Hematopoietic multipotent progenitor cell treated with erythropoietin and hydrocortisone succinate and interleukin-3 and kit ligand, for 6 days (in vitro differentiated cells): ENCODE measurements at places on chromosomes 7 and 10.

GRCh38 chr7:87518735-87519134 is 43.3 kb upstream of the ABCB4 start:
- DNase-seq = no peak

DNA sequence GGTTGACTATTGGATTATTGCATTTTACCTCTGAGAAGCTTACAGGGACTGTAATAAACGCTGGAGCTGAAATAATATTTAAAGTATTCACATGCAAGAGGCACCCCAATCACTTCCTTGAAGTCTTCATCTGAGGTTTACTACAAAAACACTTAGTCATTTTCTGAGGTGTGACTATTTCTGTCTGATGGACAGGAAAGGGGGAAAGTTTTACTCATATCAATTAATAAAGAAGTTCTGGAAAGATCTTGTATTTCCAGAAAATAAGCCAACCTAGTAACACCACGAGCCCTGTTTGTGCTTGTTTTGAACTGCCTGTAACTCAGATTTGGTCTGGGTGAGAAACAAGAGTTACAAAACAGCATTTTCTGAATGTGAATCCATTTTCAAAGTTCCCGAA is 63.9 kb upstream of the PRKCQ start:
- no peak for DNase-seq

- no peak for DNase-seq
Measured at GRCh38 chr10:101133489-101134298, 2.6 kb downstream of the TLX1 start.

- DNase-seq = no peak
Measured at GRCh38 chr10:113982769-113983168, 60.9 kb upstream of the ADRB1 start.

GRCh38 chr7:150567871-150568301 is 696 bp downstream of the GIMAP4 start:
- DNase-seq = no peak

GRCh38 chr7:99252166-99252895 is 20.3 kb upstream of the MYH16 start:
- DNase-seq = no peak

- DNase-seq = peak; percentile 59
Measured at GRCh38 chr7:104160375-104160774, 47.4 kb downstream of the ORC5 start.

- DNase-seq = peak; percentile 72
Measured at GRCh38 chr10:32938554-32939061, 19.4 kb downstream of the ITGB1 start.

- DNase-seq = peak; percentile 33
Measured at GRCh38 chr10:102281102-102281487, 35.8 kb downstream of the GBF1 start.

GRCh38 chr10:10432296-10433035 is 585.2 kb upstream of the CELF2 start:
- no peak for DNase-seq

DNA sequence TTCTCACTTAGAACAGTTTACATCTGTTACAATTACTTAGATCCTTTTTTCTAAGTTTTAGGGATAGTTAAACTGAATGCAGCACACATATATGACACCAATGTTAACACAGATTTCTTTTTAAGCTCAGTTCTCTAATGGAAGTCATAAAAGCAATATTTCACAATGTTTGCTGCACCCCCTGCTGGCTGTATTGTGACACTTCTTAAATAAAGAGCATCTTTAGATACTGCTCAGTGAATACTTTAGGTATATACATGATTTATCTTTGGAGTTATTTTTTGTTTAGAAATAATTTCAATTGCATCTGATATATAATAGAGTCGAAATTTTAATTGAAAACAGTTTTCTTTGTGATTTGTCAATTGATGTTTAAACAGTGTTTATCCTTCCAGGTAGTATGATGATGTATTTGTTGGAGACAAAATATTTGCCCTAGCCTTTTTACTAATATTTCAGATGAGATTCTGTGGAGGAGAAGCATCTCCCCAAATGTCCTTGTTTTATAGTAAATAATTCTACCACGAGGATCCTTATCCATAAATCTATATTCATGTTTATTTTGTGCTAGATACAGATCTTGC is 174.4 kb downstream of the ST7 start:
- peak; percentile 88 for DNase-seq

- no peak for DNase-seq
Measured at GRCh38 chr10:62903828-62904227, 87.7 kb upstream of the EGR2 start.

DNA sequence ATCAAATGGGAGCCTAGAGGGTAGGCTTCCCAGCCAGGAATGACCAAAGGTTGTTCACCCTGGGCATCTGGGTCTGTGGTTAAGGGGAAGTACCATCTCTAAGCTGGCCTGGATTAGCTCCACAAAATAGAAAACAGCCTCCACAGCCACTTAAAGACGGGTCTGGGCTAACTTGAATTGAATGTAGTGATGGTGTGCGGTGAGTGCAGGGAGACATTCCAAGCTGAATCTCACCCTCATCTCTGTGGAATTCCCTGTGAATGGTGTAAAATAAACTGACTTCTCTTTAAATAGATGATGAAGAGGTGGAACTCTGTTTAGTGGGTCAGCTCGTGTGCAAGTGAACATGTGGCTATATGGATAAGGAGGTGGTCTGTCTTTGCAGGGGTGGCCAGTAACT is 251.0 kb downstream of the DYNC1I1 start:
- DNase-seq = no peak

DNA sequence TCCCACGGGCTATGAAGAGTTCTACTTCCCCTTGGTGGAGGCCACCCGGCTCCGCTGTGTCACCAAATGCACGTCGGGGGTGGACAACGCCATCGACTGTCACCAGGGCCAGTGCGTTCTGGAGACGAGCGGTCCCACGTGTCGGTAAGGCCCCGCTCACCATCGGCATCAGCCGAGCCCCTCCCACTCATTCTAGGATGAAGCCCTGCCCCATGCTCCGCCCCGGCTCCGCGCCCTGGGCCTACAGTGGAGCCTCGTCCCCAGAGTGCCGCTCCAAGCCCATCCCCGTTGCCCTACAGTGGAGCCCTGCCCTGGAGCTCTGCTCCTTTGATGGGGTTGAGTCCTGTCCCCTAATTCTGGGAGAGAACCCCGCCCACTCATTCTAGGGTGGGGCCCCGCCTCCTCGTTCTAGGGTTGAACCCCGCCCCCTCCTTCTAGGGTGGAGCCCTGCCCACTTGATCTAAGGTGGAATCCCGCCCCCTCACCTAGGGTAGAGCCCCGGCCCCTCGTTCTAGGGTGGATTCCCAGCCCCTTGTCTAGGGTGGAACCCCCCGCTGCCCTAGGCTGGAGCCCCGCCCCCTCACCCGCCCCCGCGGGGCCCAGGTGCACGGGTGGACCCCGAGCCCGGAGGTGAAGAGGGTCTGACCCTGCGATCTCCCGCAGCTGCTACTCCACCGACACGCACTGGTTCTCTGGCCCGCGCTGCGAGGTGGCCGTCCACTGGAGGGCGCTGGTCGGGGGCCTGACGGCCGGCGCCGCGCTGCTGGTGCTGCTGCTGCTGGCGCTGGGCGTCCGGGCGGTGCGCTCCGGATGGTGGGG is 3.4 kb upstream of the MUC12 start:
- peak; percentile 86 for DNase-seq

DNA sequence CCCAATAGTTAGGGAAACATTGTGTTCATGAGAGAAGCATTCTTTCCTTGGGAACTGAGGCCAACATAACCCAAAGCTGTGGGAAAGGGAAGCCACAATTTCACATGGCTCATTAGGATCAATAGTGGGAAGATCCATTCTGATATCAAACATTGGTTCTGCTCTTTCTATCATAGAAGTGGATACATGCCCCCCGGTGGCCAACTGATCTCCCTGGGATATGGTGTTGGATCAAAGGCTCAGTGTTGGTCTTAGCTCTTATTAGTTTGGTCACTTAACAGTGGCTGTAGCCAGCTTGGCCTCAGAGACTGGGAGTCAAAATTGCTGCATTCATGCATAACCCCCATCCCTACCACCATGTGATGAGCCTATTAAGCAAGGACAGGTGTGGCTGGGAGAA is 6.7 kb upstream of the GIMAP4 start:
- DNase-seq = peak; percentile 8

DNA sequence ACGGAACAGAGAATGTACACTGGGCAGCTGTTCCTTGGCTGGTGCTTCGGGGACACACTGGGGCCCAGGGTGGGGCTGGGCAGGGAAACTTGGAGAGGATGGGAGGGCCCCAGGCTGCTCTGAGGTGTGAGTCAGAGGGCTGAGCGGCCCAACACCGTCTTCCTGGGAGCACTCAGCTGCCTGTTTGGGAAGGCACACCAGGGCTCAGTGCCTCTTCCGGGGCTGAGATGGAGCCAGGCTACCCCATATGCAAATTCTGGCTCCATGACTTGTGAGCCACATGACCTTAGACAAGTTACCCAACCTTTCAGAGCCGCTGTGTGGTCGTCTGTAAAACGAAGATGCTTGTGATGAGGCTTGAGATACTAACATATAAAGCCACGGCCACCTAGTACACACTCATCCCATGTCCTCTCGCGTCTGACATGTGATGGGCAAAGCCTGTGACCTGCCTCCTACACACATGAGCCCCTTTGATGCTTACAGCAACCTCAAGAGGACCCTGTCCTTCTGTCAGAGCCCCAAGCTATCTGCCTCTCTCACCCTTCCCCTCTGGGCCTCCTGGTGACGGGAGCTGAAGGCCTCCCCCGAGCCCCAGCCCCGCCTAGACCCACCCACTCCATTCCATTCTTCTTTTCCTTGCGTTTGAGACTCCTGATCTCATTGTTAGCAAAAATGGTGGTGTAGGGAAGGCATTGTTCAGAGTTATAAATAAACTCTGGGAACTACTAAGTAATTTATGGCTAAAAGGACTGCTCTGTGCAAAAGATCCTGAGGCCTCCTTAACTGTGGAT is 26.1 kb downstream of the KLRG2 start:
- no peak for DNase-seq

DNA sequence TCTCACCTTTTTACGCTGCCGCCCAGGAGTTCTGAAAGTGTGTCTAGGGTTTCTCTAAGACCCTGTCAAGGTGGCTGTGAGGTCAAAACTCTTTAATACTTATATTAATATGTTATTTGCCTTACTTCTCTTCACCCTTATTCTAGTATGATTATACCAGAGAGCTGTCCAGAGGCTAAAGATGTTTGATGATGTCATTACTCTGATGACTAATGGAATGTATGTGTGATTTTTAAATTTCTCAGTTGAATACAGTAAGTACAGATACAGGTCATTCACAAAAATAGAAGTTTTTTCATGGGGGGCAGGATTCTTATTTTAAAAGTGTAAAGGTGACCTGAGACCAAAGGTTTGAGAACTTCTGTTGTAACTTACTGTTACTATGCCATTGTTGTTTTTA is 150.6 kb upstream of the FOXP2 start:
- DNase-seq = no peak
